Fibroblast of gingiva (primary cell): ENCODE measurements at places on chromosomes 2 and 18.
A peak's percentile ranks its signal among the peaks of the same experiment; 100 is the strongest.

- no peak for DNase-seq
These were observed 235.6 kb upstream of the ZNF521 start for GRCh38 chr18:25587545-25587944.

DNA sequence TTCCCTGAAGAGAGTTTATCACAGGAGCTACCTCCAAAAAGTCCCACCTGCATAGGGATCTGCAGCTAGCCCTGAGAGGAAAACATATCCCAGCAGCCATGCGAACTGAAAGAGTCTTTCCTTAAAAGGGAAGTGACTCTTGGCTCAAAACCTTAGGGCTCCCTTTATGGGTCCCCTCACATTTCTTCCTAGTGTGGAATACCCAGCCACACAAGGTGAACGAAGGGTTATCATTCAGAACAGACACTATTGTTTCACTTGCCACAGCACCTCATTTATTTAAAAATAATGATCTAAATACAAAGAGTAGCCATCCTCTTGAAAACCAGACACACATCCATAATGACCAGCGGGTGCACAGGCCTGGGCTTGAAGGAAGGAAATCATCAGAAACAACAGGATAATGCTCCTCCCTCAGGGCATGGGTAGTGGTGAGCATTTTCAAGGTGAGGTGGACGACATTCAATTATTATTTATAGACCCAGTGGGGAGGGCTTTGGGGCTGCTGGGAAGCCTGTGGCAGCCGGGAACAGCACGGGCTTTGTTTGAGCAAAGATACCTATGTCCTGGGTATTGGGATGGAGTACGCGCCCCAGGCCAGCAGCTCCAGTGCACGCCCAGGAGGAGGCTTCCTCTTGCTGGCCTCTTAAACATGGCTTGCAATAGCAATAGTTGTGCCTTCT is 119.0 kb upstream of the ITGA6 start:
- no peak for DNase-seq

DNA sequence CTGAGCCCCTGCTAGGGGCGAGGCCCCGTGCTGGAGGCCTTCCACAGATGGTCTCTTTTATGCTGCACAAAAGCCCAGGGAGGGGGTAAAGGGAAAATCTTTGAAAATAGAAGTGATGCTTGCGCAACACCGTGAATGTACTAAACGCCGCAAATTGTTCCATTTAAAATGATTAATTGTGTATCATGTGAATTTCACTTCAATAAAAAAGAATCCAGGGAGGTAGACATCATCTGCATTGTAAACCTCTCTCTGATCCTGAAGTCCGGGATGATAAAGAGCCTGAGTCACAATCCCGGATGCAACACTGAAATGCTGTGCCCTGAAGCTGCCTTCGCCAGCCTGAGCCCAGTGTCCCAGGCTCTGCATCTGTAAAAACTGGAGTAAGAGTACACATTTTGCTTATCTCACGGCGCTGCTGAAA is 107.7 kb upstream of the PPP1CB start:
- DNase-seq: peak; percentile 38

DNA sequence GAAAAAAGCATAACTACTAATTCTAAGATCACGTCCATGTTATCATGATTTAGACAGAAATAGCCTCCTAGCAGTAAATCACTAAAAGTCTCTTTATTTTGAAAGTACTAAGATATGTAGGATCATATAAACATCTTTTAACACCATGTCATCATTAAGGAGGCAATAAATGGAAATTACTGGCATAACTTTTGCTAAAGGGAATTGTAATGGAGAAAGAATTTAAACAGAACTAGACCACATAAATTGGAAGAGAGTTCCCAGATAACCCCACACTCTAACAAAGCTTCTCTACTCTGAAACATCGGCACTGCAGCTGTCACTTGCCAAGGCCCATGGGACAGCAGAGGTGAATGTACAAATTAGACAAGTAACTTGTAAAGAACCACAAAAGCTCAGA is 29.5 kb downstream of the STK39 start:
- no peak for DNase-seq

DNA sequence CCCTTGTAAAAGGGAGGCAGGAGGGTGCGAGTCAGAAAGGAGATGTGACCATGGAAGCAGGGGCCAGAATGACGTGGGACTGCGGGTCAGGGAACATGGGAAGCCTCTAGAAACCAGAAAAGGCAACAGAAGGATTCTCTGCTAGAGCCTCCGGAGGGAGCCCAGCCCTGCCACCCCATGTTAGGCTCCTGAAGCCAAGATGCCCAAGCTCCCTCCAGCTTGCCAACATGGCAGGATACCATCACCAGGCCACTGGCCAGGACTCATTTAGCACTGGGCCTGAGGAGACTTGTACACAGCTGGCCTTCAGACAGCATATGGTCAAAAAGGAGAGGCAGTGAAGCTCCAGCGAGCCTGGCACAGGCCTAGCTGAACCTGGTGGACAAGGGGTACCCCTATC is 5.6 kb downstream of the TMEM247 start:
- DNase-seq: no peak

DNA sequence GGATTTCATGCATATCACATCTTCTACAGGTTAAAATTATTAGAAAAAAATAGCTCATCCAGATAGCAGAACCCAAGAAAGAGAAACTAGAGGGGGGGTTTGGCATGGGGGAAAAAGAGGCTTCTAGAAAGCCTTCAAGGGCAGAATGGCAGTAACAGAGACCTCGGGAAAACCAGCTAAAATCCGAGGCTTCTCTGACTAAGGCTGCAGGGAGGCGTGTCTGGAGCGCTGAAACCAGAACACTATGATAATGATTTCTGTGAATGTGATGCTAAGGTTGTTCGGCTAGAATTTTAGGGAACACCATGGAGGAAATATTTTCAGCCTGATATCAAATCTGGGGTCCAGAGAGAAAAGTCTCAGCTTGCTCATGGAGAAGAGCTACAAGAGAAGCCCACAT is 73.0 kb downstream of the ATP8B1 start:
- DNase-seq: no peak

DNA sequence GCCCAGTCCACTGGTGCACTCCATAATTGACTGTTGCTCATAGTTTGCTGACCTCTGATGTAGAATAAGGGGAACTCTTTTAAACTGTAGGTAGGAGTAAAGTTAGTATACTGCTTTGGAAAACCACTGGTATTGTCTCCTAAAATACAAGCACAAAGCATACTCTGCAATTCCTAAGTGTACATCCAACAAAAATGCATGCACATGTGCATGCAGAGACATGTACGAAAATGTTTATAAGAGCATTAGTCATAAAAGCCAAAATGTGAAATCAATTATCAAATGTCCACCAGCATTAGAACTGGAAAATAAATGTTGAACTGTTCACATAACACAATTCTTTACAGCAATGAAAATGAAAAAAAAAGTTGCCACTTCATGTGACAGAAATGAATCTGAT is 39.8 kb upstream of the DDX18 start:
- DNase-seq: no peak
